ENCODE measurements at places on chromosomes 12 and 14. TPM values are rescaled to one million over a fixed set of nuclear protein-coding genes. Genes with fewer than 3 reads are reported as not detected.

The ARHGAP9 gene
- 9.3 TPM for total RNA-seq

DNA sequence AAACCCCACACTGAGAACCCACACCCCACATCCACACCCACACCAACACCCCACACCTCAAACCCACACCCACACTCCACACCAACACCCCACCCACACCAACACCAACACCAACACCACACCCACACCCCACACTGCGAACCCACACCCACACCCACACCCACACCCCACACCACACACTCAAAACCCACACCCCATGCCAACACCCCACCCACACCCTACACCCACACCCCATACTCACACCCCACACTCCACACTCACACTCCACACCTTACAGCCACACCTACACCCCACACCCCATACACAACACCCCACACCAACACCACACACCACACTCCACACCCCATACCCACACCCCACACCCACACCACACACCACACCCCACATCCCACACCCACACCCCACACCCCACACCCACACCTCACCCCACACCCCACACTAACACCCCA, 38.0 kb downstream of the TMEM120B start:
- no peaks in the 10 kb centered on the region for H3K4me1 ChIP-seq
- peaks cover 35% of the 10 kb centered on the region for H3K36me3 ChIP-seq
- H3K27ac ChIP-seq, result no peak overlapping the region
- no peak for DNase-seq

DNA sequence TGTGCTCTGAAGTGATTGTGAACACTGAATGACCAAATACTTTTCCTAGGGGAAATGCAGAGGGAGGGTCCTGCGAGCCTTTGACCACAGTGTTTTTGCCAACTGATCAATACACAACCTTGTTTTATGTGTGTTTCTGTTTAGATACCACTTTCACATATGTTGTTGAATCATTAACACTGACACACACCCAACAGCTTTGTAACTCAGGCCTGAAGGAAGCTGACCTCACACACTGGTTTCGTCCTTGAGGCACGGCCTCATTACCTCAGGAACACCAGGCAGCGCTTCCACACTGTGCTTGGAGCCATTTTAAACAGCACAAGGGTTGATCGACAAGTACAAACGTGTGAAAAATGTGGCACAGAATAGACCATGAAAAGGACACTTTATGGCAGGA, 60.0 kb downstream of the PPFIBP1 start:
- H3K27ac ChIP-seq, result no peak overlapping the region
- no peaks in the 10 kb centered on the region for H3K27me3 ChIP-seq
- DNase-seq, result no peak
- 0 out of 2 replicates have a peak, but pooled peaks cover 2% of the 10 kb centered on the region for H3K36me3 ChIP-seq
- H3K4me1 ChIP-seq, result no peaks in the 10 kb centered on the region

The CPNE8 gene
- total RNA-seq, result not detected

- H3K4me3 ChIP-seq, result no peak overlapping the region
- peaks cover 20% of the 10 kb centered on the region for H3K36me3 ChIP-seq
- H3K4me1 ChIP-seq, result peaks cover 5% of the 10 kb centered on the region
- H3K27ac ChIP-seq, result no peak overlapping the region
These were observed 34.2 kb downstream of the ARID4A start for GRCh38 chr14:58332561-58332960.

GRCh38 chr12:777550-778047, 25.2 kb downstream of the WNK1 start:
- DNase-seq, result no peak
- H3K27ac ChIP-seq, result no peak overlapping the region
- H3K27me3 ChIP-seq, result no peaks in the 10 kb centered on the region
- peaks cover 3% of the 10 kb centered on the region for H3K4me1 ChIP-seq

DNA sequence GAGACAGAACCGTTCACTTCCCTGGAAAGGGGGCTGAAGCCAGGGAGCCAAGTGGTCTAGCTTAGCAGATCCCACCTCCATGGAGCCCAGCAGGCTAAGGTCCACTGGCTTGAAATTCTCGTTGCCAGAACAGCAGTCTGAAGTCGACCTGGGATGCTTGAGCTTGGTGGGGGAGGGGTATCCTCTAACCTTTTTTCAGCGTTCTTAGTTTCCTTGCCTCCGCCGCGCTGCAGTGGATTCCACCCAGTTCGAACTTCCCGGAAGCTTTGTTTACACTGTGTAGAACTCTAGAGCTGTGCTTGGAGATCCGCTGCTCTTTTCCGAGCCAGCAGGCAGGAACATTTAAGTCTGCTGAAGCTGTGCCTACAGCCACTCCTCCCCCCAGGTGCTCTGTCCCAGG, 45.2 kb upstream of the FKBP4 start:
- no peak overlapping the region for H3K4me3 ChIP-seq
- H3K36me3 ChIP-seq, result no peaks in the 10 kb centered on the region
- no peaks in the 10 kb centered on the region for H3K27me3 ChIP-seq
- no peak for DNase-seq
- no peaks in the 10 kb centered on the region for H3K4me1 ChIP-seq
- no peak overlapping the region for H3K27ac ChIP-seq

The RHOJ gene
- 3.1 TPM for total RNA-seq

The PAX9 gene
- total RNA-seq, result not detected

The SLC6A13 gene
- total RNA-seq, result not detected

- H3K27me3 ChIP-seq, result no peaks in the 10 kb centered on the region
- no peak overlapping the region for H3K4me3 ChIP-seq
- H3K27ac ChIP-seq, result no peak overlapping the region
- no peaks in the 10 kb centered on the region for H3K4me1 ChIP-seq
- no peaks in the 10 kb centered on the region for H3K36me3 ChIP-seq
These were observed 534.0 kb upstream of the LMO3 start for GRCh38 chr12:17139931-17140330.

GRCh38 chr12:117674313-117674712, 294.5 kb downstream of the KSR2 start:
- no peak overlapping the region for H3K4me3 ChIP-seq
- no peaks in the 10 kb centered on the region for H3K27me3 ChIP-seq
- no peaks in the 10 kb centered on the region for H3K4me1 ChIP-seq
- DNase-seq, result no peak

- H3K4me1 ChIP-seq, result peaks cover 42% of the 10 kb centered on the region
- no peak for DNase-seq
- no peaks in the 10 kb centered on the region for H3K36me3 ChIP-seq
- H3K27me3 ChIP-seq, result no peaks in the 10 kb centered on the region
- no peak overlapping the region for H3K27ac ChIP-seq
These were observed 66.8 kb upstream of the RFLNA start for GRCh38 chr12:124227951-124228711.

The KRT83 gene
- total RNA-seq, result not detected

The CAPZA3 gene
- total RNA-seq, result not detected

The PTPRR gene
- total RNA-seq, result 0.94 TPM

DNA sequence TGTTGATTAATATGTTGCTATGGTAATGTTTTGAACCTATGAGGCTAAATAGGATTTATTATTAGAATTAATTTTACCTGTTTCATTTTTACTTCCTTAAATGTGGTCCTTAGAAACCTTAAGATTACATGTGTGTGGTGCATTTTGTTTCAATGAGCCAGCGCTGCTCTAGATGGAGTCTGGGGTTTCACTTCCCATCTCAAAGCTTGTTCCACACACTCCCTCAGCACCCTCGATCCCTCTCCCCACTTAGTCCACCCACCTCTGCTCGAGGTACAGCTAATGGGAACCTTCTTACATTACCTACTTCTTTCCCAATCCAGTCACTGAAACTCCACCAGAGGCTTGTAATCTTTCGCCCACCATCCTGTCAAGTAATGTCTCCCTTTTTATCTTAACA, 205.2 kb downstream of the PAX9 start:
- no peaks in the 10 kb centered on the region for H3K36me3 ChIP-seq
- no peak overlapping the region for H3K27ac ChIP-seq
- no peak overlapping the region for H3K4me3 ChIP-seq
- H3K4me1 ChIP-seq, result no peaks in the 10 kb centered on the region
- 0 out of 2 replicates have a peak, but pooled peaks cover 2% of the 10 kb centered on the region for H3K27me3 ChIP-seq

DNA sequence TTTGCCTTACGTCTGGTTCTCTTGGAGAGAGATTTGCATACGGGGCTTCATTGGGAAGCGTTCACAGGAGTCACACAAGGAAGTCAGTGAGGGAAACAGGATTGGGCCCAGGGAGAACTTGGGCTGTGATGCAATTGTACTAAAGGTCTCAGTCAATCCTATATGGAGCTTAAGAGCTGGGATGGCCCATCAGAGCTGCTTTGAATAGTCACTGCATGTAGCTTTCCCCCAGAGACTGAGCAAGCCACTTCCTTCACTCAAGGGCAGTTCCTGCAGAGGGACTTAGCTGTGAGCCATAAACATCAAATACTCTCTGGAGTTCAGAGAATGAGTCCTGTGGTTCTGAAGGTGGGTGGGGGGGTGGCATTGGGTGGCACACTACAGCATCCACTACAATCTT, 605.4 kb downstream of the MED13L start:
- H3K4me3 ChIP-seq, result no peak overlapping the region
- H3K27me3 ChIP-seq, result no peaks in the 10 kb centered on the region
- no peaks in the 10 kb centered on the region for H3K36me3 ChIP-seq
- no peak for DNase-seq
- no peak overlapping the region for H3K27ac ChIP-seq

GRCh38 chr14:64762044-64763034, 58.1 kb downstream of the PLEKHG3 start:
- no peaks in the 10 kb centered on the region for H3K27me3 ChIP-seq
- peaks cover 51% of the 10 kb centered on the region for H3K4me1 ChIP-seq
- peak overlapping the region; percentile 86 for H3K27ac ChIP-seq

DNA sequence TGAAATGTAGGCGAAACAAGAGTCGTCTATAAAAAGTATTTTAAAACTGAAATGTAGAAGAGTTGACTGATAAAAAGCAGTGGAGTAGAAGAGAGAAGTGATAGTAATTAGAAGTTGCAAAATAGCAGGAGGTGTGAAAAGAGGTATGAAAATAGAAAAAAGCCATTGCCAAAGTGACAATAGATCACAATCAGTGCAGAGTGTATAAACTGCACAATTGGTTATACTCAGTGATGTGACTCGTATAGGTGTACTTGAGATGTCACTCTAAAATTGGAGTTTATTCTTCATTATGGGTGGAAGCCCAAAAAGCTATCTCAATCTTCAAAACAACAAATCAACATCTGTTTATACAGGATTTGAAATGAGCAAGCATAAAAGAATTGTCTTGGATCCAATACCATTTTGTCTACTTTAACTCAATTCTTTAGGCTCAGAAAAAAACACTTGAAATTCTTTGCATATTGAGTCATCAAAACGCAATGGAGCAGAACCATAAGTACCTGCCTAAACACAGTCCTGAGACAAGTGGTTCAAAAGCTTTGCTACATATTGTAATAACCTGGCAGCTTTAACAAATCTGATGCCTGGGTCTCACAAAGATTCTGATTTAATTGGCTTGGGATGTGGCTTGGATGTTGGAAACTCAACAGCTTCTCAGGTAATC, 8.8 kb downstream of the IKBIP start:
- H3K4me1 ChIP-seq, result peaks cover 6% of the 10 kb centered on the region
- H3K27me3 ChIP-seq, result no peaks in the 10 kb centered on the region
- no peak for DNase-seq
- no peak overlapping the region for H3K4me3 ChIP-seq

DNA sequence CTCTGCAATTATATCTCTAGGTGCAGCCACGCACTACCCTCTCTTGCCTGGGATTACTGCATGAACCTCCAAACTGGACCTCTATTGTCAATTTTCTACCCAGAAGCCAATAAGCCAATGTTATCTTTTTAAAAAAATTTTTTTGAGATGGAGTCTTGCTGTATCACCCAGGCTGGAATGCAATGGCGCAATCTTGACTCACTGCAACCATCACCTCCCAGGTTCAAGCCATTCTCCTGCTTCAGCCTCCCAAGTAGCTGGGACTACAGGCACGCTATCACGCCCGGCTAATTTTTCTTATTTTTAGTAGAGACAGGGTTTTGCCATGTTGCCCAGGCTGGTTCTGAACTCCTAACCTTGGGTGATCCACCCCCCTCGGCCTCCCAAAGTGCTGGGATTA, 11.2 kb upstream of the PXN start:
- H3K36me3 ChIP-seq, result no peaks in the 10 kb centered on the region
- H3K4me1 ChIP-seq, result no peaks in the 10 kb centered on the region
- no peak overlapping the region for H3K4me3 ChIP-seq
- H3K27ac ChIP-seq, result no peak overlapping the region
- H3K27me3 ChIP-seq, result no peaks in the 10 kb centered on the region

The DCD gene
- not detected for total RNA-seq

DNA sequence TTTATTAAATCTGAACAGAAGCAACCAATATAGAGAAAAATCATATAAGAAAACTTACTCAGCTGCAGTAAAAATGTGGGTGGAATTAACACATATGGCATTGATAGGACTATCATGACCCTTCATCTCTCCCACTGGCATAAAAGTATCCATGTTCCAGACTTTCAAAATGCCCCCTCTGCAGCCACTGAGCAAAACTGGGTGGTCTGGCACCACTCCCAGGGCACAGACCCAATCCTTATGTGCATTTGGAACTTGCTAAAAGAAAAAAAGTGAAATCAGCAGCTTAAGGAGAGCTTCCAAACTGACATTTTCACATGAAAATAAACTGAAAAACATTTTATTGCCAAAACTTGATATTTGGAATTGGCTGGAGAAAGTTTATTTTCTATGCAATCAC, 141.5 kb downstream of the KIF21A start:
- H3K27ac ChIP-seq, result no peak overlapping the region
- H3K36me3 ChIP-seq, result no peaks in the 10 kb centered on the region
- no peaks in the 10 kb centered on the region for H3K4me1 ChIP-seq
- H3K27me3 ChIP-seq, result 0 out of 2 replicates have a peak, but pooled peaks cover 2% of the 10 kb centered on the region

DNA sequence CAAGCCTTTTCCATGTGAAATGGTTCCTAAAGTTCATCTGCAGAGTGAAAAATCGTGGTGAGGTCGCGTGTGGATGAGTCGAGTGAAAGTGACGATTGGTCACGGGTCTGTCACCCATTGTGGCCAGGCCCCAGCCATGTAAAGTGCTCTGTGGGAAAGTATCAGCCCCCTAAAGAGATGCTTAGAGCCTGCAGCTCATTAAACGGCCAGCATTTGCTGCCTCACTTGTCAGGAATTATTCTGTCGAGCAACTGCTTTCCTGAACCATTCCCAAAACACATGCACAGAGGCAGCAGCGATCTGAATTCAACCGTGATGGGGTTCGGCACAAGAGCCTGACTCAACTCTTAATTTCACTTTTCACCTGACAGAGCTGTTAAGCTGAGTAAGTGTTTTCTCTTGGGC, 16.0 kb downstream of the DBX2 start:
- H3K4me3 ChIP-seq, result no peak overlapping the region
- H3K27me3 ChIP-seq, result no peaks in the 10 kb centered on the region
- DNase-seq, result peak; percentile 10
- no peaks in the 10 kb centered on the region for H3K36me3 ChIP-seq

DNA sequence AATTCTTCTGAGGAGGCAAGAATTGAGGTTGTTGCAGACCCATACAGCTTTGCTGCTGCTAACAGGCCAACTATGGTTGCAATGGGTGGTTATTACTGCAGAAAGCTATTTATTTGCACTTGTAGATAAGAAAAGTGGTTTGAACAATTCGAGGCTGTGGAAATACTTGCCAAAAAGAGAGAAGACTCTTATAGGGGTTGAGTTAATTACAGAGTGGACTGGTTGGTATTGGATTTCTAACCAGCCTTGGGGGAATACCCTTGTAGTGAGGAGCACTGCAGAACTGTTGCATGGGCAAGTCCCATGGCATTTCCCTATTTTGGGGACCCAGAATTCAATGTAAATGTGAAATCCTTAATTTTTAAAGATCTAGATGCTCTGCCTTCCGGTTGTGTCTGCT, 120.5 kb downstream of the KCNMB4 start:
- H3K4me1 ChIP-seq, result no peaks in the 10 kb centered on the region
- no peak for DNase-seq
- no peak overlapping the region for H3K4me3 ChIP-seq
- H3K27ac ChIP-seq, result no peak overlapping the region
- H3K27me3 ChIP-seq, result no peaks in the 10 kb centered on the region
- no peaks in the 10 kb centered on the region for H3K36me3 ChIP-seq

GRCh38 chr12:98244136-98244535, 271.3 kb upstream of the TMPO start:
- no peak for DNase-seq
- H3K27me3 ChIP-seq, result no peaks in the 10 kb centered on the region
- no peak overlapping the region for H3K4me3 ChIP-seq
- no peaks in the 10 kb centered on the region for H3K4me1 ChIP-seq
- no peaks in the 10 kb centered on the region for H3K36me3 ChIP-seq

All from SJCRH30 (cell line).